Psoas muscle (tissue), 8 donors: ENCODE measurements at places on chromosomes 2 and 18.

- DNase-seq: no peak
These were observed 94.3 kb downstream of the MREG start for GRCh38 chr2:215918901-215919599.

DNA sequence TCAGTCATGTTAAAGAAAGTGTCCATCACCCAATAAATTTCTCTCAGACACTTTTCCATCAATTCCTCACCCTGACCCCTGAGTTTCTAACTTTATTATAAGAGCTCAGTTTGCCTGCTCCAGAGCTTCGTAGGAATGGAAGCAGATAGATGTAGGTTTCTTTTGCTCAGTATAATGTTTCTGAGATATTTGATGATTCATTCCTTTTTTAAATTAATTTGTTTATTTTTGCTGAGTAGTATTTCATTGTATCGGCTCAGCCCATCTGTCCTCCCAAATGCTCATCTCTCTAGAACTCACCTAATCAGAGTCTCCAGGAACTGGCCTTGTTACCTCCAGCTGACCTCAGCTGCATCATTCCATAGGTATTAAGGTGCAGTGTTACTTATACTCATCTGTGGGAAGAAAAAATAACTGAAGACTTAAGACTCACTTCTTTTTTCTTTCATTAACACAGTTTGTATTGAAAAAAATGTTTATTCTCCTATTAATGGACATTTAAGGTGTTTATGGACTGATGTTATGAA lies 11.9 kb upstream of the BCL2L11 start:
- DNase-seq: no peak

DNA sequence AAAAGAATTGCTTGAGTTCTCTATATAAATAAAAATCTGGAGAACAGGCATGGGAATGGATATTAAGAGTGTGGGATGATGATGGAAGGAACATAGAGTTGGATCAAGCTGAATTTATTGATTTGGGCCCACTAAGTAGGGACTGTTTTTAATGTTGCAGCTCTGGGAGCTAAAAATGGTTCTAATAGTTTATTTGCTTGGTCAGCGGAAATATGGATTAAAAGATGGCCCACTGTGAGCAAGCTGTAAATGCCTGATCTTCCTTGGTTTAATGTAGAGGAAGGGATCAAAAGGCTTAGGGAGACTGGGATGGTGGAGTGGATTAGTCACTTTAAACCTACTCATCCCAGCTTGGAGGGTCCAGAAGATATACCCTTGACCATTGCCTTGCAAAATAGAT lies 429.4 kb upstream of the NXPH2 start:
- no peak for DNase-seq

GRCh38 chr2:118672571-118673158 lies 174.8 kb downstream of the EN1 start:
- DNase-seq: no peak

GRCh38 chr18:75977081-75977480 lies 518.0 kb downstream of the ZNF516 start:
- DNase-seq: no peak

- DNase-seq: no peak
These were observed 11.3 kb downstream of the OSR1 start for GRCh38 chr2:19346983-19347618.
